ENCODE measurements at places on chromosomes 7 and 10.
A peak's percentile ranks its signal among the peaks of the same experiment; 100 is the strongest.

- DNase-seq = no peak
These were observed 157.3 kb downstream of the LRRC4 start for GRCh38 chr7:127873715-127874636.

- DNase-seq = no peak
These were observed 81.6 kb downstream of the ETV1 start for GRCh38 chr7:13907831-13908230.

DNA sequence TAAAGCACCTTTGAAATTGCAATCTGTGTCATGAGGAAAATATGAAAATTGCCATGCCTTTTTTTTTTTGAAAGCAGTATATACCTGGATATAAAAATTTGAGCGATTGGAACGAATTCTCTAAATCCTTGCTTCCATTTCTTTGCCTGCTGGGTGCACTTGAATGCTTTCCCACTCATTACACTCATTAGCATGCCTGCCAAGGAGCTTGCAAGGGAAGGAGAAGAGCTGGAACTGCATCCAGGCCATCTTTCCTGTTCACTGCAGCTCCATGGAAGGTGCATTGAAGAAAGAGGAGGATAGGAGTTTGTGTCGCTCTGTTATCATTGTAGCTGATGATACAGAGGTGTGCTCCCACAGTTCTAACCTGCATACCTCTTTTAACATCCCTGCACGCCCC, 102.4 kb upstream of the GJD4 start:
- no peak for DNase-seq

DNA sequence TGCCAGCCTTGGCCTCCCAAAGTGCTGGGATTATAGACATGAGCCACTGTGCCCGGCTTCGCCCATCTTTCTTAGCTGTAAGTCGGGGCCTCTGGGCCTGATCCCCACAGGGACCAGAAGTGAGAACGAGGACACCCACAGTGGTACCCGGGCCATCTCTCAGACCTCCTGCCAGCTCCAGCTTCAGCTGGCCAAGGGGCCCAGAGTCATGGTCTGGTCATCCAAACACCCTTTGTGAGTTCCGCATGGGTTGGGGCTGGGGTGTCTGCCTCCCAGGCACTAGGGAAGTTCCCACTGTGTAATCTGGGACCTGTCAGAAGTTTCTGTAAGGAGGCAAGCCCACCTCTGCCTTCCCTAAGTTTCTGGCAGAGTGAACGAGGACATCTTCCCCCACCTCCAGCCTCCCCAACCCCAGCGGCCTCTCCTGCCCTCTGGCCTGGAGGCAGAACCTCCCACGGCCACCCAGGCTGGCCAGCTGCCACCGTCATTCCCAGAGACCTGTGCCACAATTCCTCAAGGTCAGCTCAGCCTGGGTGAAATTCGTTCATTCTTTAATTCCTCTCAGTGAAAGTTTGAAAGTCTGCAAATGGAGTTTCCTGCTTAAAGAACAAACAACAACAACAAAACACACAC, 19.5 kb upstream of the FOXL3 start:
- no peak for DNase-seq

DNA sequence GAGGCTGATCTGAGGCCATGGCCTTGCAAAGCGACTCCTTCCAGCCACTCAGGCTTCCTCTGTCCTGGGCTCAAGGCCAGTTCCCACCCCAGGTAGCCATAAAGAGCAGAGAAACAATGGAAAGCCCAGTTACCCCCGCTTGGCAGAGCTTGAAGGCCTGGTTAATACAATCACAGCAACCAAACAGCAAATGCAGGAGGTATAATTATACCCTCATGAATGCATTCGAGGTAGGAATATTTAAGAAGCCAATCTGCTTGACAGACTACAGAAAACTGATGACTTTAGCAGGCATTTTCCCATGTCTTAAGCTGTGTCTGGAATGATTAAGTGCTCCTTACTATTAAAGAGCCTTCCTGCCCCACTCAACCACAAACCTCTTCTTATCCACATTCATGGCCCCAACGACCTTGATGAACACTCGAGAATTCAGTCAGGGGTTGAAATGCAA, 114.1 kb upstream of the MACROH2A2 start:
- no peak for DNase-seq

DNA sequence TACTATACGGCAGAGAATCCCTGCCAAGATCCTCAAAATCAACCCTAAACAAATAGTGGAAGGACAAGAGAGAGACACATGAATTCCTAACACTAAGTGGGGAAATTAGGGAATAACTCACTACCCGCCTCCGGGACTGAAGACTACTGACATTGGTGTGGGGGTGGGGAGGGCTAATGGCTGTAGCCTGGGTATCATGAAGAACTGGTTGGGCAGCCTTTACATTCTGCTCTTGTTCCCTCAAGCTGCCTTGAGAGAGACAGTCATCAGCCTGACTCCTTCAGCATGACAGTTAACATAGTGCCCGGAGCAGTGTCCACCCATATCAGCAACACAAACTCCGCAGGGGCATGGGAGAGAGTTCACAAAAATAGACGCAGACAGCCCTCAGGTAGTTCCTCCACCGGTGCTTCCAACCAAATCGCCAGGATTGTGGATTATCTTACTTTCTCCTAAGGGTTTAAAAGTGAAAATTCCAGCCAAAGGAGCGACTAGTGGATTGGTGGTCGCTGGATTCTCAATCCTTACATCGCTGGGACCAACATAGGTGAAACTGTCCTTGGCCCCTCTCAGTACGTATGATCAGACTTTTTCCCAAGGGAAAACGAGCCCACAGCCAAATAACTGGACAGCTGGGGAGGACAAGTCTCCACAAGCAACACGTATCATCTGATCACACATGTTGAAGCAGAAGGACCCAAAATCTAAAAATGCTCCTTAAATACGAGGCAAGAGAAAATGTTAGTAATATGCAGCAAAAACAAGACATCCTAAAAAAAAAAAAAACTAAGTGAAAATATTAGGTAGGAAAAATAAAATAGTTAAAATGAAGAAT, 22.6 kb downstream of the TMEM254 start:
- no peak for DNase-seq

GRCh38 chr10:3783682-3784432, 1.2 kb downstream of the KLF6 start:
- no peak for DNase-seq

DNA sequence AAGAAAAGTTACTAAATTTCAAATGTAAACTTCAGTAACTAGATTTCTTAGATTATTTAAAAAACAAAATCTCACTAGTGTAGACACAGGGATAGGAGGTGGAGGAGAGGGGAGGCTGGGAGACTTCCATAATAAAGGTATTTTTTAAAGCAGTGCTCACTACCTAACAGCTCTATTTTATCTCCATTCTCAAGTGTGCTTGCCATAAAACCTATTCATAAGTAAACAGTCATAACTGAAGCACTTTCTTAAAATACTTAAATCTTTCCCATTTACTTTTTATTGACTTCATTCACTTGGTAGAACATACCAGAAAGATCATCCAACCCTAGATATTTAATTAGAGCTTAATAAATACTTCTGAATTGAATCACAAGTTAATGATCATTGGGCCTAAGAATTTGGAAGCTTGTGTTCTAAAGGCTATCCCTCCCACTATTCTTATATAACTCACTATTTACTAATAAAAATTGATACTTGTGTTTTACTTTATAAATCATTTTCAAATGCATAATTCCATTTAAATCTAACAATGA, 107.4 kb downstream of the SNX13 start:
- no peak for DNase-seq

DNA sequence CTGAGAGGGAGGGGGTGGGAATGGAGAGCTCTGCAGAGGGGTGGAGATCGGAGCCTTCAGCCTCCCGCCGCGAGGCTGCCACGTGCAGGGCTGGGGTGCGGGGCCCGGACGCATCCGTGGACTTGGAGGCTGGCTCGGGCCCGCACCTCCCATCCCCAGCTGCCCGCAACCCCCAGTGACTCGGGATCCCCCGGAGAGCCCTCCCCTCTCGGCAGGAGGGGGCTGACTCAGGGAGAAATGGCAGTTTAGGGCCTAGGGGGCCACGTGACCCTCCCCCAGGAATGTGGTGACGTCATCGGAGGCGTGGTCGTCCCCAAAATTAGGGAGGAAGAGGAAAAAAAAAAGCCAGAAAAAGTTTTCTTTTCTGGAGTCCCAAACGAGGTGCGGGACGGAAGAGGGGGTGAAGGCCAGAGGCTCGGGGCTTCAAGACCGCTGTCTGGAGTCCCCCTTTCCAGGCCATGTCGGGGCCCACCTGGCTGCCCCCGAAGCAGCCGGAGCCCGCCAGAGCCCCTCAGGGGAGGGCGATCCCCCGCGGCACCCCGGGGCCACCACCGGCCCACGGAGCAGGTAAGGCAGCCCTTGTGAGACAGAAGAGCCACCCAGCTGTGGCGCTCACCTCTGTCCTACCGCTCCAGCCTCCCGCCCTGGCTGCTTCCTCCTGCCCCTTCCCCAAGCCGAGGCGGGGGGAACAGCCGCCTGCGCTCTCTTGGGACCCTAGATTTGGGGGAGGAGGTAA, at the start of gene TRIP6:
Gene TRIP6, plus strand, starts transcription at position 348 of the 736 bp plus-strand sequence. Its CDS starts 111 bp downstream, at position 459.
- peak; percentile 88 for DNase-seq

DNA sequence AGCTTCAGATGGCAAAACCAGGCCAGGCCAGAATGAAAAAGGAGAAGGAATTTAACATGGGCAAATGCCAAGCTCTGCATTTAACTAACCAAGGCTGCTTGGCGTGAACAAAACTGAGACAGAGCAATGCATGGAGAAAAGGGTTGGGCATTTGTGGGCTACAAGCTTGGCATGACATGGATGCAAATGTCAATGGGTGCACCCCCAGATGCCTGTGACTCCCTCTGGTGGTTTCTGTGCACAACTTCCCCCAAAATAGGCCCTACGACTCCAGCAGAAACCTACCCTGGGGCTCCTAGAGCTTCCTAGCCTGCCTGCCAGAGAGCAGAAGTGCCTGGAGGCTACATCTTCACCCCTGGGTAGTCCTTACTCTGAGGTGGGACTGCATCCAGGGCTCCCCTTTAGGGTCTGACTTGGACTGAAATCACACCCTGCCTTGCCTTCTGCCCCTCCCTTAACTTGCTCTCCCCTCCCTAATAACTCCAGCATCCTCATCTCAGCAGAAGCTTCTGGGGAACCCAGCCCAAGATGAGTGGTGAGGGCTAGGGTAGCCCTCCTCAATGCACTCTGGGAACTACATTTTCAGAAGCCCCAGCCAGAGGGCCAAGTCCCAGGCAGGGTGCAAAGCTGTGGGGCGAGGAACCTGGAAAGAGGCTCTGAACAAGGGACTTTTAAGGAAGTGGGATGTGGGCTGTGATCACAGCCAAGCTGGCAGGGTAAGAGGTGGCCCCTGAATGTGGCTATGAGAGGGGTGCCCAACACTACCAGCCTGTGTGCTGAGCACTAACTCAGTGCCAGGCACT, 11.3 kb downstream of the GPRIN2 start:
- DNase-seq = peak; percentile 1

DNA sequence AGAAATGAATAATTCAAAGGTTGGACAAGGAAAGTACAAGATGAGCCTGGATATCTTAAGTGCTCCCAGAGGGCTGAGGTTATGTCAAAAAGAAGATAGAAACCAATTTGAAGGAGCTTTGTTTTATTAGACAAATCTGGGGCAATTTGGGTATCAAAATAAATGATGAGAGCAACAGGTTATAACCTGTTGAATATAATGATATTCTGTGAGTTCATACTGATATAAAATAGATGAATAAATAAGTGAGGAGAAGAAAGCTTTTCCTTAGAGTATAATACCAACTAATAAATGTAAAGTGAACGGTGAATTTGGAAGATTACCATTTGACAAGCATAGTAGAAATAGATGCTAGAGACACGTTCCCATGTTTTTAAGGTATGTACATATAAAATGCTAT, 544.2 kb upstream of the ANKRD30A start:
- no peak for DNase-seq

- DNase-seq = no peak
These were observed 1064.6 kb upstream of the LRRTM3 start for GRCh38 chr10:65861249-65861648.

DNA sequence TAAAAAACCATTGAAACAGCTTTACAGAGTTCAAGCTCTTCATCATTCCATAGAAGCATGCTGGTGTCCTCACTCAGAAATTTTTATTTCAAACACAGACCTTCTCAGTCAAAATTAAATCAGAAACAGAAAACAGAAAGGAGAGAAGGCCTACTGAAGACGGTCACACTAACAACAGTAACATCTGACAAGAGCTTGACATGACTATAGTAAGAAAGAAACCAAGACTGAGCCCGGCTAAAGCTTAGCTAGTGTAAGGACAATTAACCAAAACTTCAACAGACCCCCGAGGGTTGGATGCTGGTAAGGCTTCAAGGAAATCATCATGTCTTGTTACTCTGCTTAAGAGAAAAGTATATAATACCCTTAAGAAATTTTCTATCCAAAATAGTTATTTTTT, 38.6 kb downstream of the MTPN start:
- no peak for DNase-seq

DNA sequence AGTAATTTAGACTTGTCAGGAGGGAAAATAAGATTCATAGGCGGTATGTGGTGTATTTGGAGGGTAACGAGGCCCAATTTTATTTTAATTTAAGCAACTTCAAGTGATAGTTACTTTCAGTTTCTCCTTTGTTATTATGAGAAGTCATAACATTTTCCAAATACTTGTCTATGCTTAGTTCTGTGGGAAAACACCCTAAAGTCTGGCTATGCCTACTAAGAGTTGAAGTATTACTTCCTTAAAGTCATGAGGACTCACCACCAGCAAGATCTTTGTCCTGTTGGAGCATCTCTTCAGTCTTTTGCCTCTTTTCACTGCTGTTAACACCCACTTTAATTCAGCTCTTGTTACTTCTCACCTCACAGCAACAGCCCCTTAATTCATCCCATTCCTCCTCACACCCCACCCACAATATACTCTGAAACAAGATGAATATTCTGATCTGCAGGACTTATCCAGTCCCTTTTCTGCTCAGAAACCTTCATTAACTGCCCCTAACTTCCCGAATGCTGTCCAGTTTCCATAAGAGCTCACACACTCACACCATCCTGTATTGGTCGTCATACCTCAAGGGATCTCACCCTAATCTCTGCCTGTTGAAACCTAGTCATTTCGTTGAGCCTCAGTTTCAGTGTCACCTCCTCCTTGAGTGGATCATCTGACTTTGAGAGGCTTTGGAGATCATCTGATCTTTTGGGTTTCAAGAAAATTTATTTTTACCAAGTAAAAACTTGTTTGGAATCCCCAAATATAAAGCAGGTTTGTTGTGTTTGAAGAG, 61.3 kb downstream of the DNAH11 start:
- no peak for DNase-seq

DNA sequence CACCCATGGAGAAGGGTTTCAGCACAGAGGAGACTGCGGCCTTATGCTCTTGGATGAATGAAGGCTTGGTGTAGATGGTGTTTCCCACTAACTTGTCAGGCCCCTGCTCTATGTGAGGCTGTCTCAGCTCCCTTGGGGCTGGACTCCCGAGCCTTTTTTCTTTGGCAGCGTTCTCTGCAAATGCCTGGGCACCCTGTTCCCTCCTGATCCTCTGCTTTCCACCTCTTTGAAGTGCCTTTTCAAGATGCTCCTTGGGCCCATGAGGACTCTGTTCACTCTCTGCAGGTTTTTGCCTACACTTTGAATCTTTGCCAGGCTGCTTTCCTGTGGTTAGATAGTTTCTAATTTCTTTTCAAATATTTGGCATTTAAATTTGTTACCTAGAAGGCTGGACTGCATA, 6.8 kb upstream of the ACBD5 start:
- no peak for DNase-seq

GRCh38 chr7:31000161-31000693, 36.5 kb downstream of the GHRHR start:
- no peak for DNase-seq

GRCh38 chr10:124713679-124714255, 30.4 kb downstream of the FAM53B start:
- DNase-seq = no peak

All from nephron progenitor cell (in vitro differentiated cells).